ENCODE measurements at places on chromosomes 5 and 9.
A peak's percentile ranks its signal among the peaks of the same experiment; 100 is the strongest.

DNA sequence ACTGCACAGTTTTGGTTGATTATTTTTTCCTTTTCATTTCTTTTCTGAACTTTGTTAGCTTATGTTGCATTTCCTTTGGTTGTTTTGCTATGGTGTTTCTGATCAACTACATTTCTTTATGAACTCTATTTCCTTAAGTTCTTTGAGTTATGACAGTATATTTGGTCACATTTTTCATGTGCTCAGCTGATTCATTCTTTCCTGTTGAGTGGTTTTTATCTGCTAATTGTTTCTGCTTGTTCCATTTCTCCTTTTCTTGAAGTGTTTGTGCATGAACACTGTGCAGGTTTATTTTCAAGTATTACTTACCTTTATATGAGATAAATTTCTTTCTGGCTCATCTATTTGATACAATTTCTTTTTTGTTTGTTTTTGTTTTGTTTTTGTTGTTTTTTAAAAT is 50.9 kb upstream of the MACIR start:
- H3K27ac ChIP-seq: no peak overlapping the region
- H3K27me3 ChIP-seq: no peaks in the 10 kb centered on the region
- H3K4me3 ChIP-seq: no peak overlapping the region
- no peak for DNase-seq

DNA sequence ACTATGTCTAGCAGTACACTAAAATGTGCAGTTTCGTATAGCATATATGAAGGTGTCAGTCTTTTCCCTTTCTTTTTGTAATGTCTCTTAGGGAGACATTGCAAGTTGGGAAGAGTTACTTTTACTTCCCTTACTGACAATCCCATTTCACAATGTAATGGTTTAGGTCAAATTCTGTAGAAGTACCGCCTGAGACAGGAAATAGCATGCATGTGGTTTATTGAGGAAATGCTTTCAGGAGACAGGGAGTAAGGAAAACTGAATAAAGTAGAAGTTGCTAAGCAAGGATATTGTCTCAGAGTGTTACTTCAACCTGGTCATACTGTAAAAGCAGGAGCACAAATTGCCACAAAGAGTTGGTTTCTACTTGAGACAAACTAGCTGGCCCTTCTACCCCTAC is 32.1 kb upstream of the MSANTD3 start:
- DNase-seq: no peak
- H3K4me3 ChIP-seq: no peak overlapping the region
- H3K27me3 ChIP-seq: no peaks in the 10 kb centered on the region
- no peaks in the 10 kb centered on the region for H3K4me1 ChIP-seq
- H3K27ac ChIP-seq: no peak overlapping the region

DNA sequence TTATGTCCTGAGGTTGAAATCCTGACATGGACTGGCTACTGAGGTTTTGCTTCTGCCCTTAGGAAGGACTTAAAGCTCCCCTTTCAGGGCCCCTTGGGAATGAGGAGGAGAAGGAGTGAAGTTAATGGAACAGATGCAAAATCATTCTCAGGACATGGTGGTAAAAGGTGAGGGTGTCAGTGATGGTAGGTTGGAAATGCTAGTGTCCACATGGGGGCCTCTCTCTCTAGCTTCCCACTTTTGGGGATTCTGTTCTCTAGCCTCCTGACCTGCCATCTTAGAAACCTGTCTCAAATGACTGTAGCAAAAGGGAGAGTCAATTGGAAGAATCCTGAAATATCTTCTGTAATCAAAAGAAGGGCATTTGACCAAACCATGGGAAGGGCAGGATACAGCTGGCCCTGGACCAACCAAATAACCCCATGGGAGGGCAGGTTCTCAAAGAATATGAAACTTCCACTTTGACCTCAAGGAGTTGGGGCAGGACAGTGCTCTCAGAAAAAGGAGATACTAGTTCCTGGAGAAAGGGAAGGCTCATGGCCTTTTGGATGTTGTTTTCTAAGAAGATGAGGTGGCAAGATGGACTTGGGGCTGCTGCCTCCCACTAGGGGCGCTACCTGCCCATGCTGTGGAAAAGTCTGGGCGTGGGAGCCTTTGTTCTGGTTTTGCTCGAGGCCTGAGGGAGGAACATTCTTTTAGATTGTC is 21.2 kb upstream of the MLANA start:
- H3K4me1 ChIP-seq: no peaks in the 10 kb centered on the region
- DNase-seq: no peak
- no peak overlapping the region for H3K27ac ChIP-seq
- no peaks in the 10 kb centered on the region for H3K27me3 ChIP-seq

- H3K27ac ChIP-seq: no peak overlapping the region
- no peaks in the 10 kb centered on the region for H3K27me3 ChIP-seq
- H3K36me3 ChIP-seq: no peaks in the 10 kb centered on the region
- no peak for DNase-seq
These were observed 280.4 kb downstream of the MEF2C start for GRCh38 chr5:88602584-88602983.

DNA sequence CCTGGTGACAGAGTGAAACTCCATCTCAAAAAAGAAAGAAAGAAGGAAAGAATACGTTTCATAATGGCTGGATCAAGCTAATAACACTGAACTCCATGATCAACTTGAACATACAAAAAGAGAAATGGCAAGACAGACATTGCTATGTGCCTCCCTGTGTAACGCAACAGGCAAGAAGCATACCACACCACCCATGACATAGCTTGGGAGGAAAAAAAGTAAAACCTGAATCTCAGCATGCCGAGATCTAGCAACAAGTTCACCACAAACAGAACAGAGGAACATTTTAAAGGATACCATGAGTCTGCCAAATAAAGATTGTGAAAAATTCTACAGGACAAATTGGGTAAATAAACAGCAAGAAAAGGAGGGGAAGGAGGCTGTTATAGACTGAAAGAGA is 26.7 kb downstream of the HOMER1 start:
- H3K27me3 ChIP-seq: no peaks in the 10 kb centered on the region
- H3K4me3 ChIP-seq: no peak overlapping the region
- no peak overlapping the region for H3K27ac ChIP-seq
- no peak for DNase-seq
- H3K36me3 ChIP-seq: no peaks in the 10 kb centered on the region

DNA sequence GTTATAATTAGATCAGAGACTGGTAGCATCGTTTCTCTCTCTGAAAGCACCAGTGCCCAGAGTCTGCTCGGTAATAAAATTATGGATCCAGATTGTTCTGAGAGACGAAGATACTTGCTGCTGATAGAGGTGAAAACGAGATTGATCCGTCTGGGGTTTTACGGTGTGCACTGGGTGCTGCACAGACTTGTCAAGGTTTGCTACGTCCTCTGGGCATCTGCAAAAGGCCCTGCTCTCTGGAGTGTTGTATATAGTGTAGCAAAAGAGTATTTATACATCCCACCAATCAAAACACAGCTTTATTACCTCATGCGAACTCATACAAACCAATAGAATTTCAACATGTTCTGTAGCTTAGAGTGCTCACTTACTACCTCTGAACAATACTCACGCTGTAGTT is 219.3 kb downstream of the PBX3 start:
- H3K27ac ChIP-seq: no peak overlapping the region
- H3K27me3 ChIP-seq: no peaks in the 10 kb centered on the region
- no peaks in the 10 kb centered on the region for H3K36me3 ChIP-seq
- H3K4me1 ChIP-seq: no peaks in the 10 kb centered on the region
- H3K4me3 ChIP-seq: no peak overlapping the region

DNA sequence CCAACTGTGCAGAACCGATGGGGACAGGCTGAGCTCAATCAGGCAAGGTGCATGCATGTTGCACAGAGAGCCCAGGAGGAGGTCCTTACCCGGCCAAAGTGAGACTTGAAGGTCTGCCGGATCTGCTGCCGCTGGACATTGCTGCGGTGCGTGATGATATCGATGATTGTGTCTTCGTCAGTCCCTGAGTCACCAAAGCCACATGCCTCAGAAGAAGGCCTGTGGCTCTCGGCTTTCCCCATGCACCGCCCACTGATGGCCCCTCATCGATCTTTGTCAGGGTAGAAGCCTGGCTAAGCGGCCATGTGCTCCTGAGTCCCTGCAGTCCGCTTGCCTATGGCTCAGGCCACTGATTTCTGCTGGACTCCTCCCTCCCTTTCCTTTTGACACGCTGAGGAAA is 34.8 kb downstream of the ANXA6 start:
- H3K27me3 ChIP-seq: no peaks in the 10 kb centered on the region
- no peaks in the 10 kb centered on the region for H3K36me3 ChIP-seq
- no peaks in the 10 kb centered on the region for H3K4me1 ChIP-seq
- no peak overlapping the region for H3K4me3 ChIP-seq
- no peak for DNase-seq
- no peak overlapping the region for H3K27ac ChIP-seq

GRCh38 chr9:21902136-21902535 is 92.1 kb downstream of the CDKN2A start:
- H3K4me1 ChIP-seq: no peaks in the 10 kb centered on the region
- peaks cover 5% of the 10 kb centered on the region for H3K36me3 ChIP-seq
- H3K27ac ChIP-seq: no peak overlapping the region
- DNase-seq: no peak
- no peaks in the 10 kb centered on the region for H3K27me3 ChIP-seq

- no peaks in the 10 kb centered on the region for H3K27me3 ChIP-seq
- no peak for DNase-seq
- H3K27ac ChIP-seq: no peak overlapping the region
- no peaks in the 10 kb centered on the region for H3K36me3 ChIP-seq
- H3K4me3 ChIP-seq: no peak overlapping the region
These were observed 8.5 kb upstream of the FEM1C start for GRCh38 chr5:115553082-115553481.

GRCh38 chr5:93654676-93655075 is 71.7 kb downstream of the NR2F1 start:
- no peaks in the 10 kb centered on the region for H3K4me1 ChIP-seq
- DNase-seq: no peak
- no peak overlapping the region for H3K4me3 ChIP-seq
- no peaks in the 10 kb centered on the region for H3K27me3 ChIP-seq

- no peaks in the 10 kb centered on the region for H3K27me3 ChIP-seq
- no peak overlapping the region for H3K4me3 ChIP-seq
- no peaks in the 10 kb centered on the region for H3K36me3 ChIP-seq
These were observed 26.2 kb downstream of the ZNF462 start for GRCh38 chr9:106889061-106889590.

DNA sequence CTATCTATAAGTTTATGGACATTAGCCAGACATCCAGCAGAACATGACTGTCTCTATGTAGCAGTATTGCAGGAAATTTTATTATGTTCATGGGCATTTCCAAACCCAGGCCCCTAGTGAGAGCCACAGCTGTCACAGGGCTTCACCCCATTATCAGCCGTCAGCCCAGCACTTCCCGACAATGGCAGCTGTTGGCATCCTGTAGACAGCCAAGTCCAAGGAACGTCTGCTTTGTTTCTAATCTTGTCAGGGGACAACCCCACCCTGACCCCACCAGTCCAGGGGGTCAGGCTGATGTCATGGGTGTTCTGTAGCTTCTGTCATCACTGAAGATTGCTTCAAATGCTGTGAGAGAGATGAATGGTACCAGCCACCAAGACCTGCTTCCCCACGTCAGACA is 565.3 kb upstream of the BRINP1 start:
- H3K4me3 ChIP-seq: no peak overlapping the region
- H3K4me1 ChIP-seq: no peaks in the 10 kb centered on the region
- H3K36me3 ChIP-seq: no peaks in the 10 kb centered on the region
- H3K27ac ChIP-seq: no peak overlapping the region
- no peaks in the 10 kb centered on the region for H3K27me3 ChIP-seq

GRCh38 chr5:155091768-155092717 is 78.5 kb downstream of the KIF4B start:
- H3K27me3 ChIP-seq: no peaks in the 10 kb centered on the region
- no peak overlapping the region for H3K4me3 ChIP-seq
- no peak overlapping the region for H3K27ac ChIP-seq
- no peaks in the 10 kb centered on the region for H3K36me3 ChIP-seq
- DNase-seq: no peak
- no peaks in the 10 kb centered on the region for H3K4me1 ChIP-seq

GRCh38 chr5:74875994-74876791 is 10.0 kb upstream of the FAM169A start:
- no peak for DNase-seq
- H3K36me3 ChIP-seq: no peaks in the 10 kb centered on the region
- no peaks in the 10 kb centered on the region for H3K27me3 ChIP-seq
- no peaks in the 10 kb centered on the region for H3K4me1 ChIP-seq

DNA sequence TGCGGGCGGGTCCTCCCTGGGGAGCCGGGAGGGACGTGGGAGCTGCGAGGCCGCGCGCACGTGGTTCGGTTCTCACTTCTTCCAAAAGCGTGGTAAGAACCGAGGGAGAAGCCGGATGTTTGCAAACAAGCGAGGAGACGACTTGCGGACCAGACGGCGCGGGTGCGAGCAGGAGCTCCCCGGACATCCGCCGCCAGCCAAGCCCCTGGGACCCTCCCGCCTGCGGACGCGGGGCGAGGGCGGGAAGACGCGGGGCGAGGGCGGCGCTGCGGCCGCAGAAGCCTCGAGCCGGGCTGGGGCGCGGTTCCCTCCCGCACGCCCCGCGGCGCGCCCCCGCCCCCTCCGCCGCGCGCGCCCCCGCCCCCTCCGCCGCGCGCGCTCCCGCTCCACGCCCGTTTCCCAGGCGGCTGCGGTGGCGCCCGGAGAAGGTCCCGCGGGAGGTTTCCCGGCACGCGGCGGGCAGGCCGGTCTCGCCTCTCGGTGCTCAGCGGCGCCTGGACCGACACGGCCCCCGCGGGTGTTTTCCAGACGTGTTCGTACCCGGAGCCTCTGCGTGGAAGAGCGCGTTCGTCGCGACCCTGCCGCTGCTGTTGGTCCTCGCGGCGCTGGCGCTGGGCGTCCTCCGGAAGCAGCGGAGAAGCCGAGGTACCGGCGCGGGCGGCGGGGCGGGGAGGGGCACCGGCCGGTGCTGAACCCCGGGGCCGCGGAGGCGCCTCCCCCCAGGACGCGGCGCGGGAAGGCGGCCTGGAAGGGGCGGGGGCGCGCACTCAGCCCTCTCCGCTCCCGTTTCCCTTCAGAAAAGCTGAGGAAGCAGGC is 12.8 kb downstream of the BTNL9 start:
- DNase-seq: no peak
- H3K4me1 ChIP-seq: no peaks in the 10 kb centered on the region
- H3K4me3 ChIP-seq: peak overlapping the region; percentile 40
- H3K36me3 ChIP-seq: no peaks in the 10 kb centered on the region

DNA sequence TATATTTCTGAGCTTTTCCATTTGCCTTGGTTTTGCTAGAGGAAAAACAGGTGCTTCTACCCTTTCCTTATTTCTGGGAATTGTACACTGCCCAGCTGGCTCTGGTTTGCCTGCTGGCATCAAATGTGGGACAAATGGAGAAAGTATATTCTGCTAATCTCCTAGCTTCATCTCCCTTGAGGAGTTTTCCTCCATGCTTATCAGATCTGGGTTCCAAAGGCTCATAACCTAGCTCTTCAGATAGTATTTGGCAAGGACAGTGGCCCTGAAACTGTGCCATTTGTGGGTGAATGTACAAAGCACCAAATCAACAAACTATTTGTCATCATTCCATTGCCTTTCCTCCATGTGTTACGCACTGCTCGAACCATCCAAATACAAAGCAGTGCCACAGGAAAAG is 16.2 kb downstream of the PRLR start:
- peak overlapping the region; percentile 19 for H3K27ac ChIP-seq
- H3K27me3 ChIP-seq: no peaks in the 10 kb centered on the region
- no peak for DNase-seq

All from breast epithelium (tissue), 4 donors.